Cortex of kidney (tissue), 1 donor: ENCODE measurements at places on chromosomes 16 and 17.

DNA sequence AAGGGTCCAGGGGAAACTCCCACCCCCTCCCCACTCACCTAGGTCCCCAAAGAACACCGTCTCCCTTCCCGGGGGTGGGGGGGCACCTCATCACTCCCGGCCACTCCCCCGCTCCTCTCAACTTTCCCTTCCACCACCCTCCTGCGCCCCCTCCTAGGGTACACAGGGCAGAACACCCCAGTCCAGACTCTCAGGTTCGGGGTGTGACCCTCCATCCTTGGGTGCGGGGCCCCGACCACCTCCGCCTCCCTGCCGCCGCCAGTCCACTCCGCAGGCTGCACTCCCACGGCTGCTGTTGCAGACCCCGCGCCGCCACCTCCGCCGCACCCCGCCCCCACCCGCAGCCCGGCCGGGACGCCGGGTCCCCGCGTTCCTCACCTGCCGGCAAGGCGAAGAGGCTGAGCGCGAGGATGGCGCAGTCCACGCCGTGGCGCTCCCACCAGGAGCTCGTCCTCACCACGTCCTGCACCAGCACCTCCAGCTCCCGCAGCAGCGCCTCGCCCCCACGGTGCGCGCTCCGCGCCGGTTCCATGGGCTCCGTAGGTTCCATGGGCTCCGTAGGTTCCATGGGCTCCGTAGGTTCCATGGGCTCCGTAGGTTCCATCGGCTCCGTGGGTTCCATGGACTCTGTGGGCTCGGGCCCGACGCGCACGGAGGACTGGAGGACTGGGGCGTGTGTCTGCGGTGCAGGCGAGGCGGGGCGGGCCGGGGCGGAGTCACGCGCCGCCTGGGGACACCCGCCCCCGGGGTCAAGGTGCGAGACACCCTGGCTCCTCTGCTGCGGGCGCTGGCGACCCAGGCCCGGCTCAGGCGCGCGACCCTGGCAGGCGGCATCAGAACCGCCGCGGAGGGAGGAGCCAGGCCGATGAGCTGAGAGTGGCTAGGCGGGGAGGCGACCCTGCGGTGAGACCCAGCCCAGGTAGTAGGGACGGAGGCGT is at the start of gene FADS6:
TSS of gene FADS6 (minus strand) at position 660 of the 938 bp plus-strand sequence. CDS start at position 622, 38 bp downstream.
- no peak for DNase-seq

DNA sequence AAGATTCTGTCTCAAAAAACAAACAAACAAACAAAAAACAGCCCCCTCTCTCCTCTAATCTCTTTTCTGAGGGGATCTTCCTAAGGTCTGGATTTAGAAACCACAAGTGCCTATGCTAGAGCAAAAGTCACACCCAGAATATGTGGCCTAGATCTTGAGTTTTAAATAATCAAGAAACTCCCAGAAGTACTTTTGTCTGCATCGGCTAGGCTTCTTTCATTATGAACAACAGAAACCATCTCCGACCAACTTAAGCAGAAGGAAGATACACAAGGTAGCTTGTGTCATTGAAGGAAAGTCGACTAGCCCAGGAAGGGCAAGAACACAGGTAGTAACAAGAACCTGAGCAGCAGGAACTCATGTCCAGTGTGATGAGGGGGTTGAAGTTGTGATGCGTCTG is 73.9 kb upstream of the KIFC3 start:
- no peak for DNase-seq

DNA sequence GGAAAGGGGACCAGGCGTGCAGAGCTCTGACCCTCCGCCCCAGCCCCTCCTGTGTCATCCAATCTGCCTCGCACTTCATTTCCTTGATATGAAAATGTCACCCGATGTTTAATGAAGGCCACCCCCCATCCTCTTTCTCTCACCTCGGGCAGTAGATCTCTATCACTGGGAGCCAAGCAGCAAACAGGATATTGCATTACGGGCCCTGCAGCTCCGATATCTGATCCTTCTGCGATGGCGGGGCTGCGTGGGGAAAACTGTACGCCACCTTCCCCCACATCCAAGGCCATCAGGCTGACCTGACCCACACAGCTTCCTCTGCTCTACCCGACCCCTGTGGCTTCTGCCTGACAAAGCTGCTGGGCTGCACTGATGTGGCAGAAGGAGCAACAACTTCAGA is 74.9 kb downstream of the DYNLRB2 start:
- DNase-seq: no peak

DNA sequence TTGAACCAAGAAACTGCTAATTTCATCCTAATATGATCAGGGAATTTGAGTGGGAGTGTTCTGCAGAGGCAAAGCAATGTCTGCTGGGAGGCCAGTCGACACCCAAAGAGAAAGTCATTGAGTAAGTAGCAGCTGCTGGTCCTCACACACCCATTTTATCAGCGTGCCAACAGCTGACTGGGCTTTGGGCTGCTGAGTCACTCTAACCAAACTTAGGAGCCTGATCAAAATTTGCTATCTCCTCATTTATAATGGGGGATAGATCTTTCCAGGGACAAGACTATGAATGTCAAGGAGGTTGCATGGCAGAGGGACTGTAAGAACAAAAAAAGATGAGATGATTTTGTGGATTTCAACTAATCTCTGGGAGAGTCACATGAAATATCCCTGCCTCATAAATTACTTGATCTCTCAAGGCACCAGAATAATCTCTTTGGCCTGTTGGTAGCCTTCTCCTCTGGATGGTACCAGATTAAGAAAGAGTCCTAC is 32.9 kb downstream of the CPSF4L start:
- DNase-seq: no peak

GRCh38 chr17:72444517-72445054 is 323.8 kb downstream of the SOX9 start:
- DNase-seq: no peak

DNA sequence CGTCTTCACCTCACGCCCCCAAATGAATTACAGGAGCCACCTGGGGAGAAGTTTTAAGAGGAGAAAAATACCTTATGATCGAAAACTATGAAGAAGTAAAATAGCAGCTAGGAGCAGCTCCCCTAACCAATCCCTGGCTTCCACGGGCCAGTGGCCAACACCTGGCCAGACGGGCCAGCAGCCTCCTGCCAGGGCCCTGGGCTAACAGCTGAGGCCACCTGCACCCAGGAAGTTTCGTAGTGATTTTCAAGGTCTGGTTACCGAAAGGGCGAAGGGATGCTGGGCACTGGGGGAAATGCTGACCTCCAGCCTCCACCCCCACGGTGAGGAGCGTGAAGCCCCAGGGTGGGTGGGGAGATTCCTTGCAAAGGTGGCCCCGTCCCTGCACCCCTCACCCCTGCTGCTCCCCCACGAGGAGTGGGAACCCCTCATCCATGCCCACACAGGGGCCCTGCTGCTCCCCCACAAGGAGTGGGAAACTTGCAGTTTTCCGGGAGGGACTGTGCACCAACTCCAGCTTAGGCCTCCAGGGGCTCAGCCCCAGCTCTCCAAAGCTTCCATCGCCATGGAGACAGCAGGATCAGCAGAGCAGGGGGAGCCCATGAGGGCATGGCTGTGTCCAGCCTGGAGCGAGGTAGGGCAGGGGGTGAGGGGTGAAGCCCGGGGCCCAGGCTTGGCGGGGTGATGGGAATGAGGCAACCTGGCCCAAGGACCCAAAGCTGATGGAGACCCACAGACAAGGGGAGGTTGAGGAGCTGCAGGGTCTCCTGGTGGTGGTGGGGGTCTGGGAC is 31.9 kb upstream of the ACSF3 start:
- DNase-seq: no peak

GRCh38 chr17:14305785-14306496 is 5.1 kb downstream of the HS3ST3B1 start:
- no peak for DNase-seq
